Coronary artery (tissue), 2 donors: ENCODE measurements at places on chromosomes 16 and 17.

- no peak for DNase-seq
These were observed 1.3 kb upstream of the CCDC102A start for GRCh38 chr16:57537581-57538234.

DNA sequence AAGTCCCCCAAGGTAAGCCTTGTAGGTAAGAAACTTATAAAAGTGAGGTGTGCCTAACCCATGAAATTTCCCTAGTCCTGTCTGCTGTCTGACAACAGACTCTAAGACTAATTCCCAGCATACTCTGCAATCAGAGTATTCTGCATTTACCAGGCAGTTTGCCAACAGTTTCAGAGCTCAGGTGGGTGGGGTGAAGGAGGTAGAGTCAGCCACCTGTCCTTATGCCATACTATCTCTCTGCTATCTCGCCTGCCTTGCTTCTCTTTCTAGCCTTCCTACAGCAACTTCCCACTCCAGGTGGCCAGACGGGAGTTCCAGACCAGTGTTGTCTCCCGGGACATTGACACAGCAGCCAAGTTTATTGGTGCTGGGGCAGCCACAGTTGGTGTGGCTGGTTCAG, 2.3 kb downstream of the ATP5MC1 start:
- DNase-seq = no peak

- DNase-seq = no peak
These were observed 5.5 kb downstream of the TRAF7 start for GRCh38 chr16:2160915-2161551.

GRCh38 chr16:13839577-13839976, 80.4 kb upstream of the ERCC4 start:
- no peak for DNase-seq

DNA sequence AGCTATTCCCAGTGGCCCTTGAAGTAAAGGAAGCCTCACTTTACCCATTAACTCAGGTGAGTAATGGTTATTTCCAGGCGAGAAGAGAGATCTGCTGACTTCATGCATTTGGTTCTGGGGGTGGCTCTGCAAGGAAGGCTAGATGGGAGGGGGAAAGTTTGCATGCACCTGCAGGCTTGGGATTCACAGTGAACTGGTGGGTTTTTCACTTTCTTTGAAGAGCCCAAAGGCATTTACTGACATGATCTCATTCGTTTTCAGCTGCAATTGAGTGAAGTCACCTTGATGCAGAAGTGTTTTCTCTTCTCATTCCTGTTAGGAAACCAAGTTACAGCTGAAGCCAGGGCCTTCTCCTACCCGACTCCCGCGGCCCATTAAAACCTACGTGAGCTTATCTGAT, 131.0 kb upstream of the N4BP1 start:
- no peak for DNase-seq

DNA sequence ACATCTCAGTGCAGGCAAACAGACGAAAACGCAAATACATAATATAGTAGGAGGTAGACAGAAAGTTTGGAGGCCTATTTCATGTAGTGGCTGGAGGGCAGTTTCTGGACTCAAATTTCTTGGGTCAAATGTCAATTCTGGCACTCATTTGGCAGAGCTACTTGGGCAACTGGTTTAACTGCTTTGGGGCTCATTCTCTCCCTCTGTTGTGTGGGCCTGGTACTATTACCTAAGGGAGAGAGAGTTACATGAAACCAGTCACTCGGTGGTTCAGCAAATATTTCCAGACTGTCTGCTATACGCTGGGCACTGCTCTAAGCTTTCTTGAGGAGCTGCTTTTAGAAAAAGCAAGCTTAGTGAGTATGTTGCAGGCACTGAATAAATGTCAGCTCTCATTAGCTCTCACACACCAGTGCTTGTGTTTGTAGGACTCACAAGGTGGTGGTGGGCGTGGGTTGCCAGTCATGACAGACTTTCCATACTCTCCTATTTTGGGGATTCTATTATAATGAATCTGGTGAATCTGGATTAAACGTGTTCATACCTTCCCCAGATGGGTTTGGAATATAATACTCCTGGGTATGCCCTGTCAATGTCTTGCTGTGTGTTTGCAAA, 1.8 kb upstream of the SHISA9 start:
- no peak for DNase-seq

DNA sequence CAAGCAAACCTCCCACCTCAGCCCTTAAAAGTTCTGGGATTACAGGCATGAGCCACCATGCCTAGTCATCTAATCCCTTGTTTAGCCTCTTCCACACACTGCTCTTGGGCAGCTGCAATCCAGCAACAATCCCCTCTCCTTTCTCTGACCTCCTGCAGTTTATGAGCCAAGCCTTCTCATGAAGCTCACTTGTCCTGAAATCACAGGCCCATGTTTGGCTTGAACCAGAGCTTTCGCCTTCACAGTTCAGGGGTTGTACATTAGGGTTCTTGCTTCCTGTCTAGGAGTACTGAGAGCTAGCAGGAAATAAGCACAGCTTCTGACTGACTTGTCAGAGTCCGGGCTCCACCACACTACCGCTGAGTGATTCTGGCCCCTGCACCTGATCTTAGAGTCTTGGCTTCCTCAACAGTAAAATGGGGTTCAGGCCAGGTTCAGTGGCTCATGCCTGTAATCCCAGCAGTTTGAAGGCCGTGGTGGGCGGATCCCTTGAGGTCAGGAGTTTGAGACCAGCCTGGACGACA, 16.3 kb downstream of the ERAL1 start:
- no peak for DNase-seq

- no peak for DNase-seq
These were observed 3.9 kb downstream of the SPATA20 start for GRCh38 chr17:50550661-50551432.
